ENCODE measurements at places on chromosomes 5 and 9.

DNA sequence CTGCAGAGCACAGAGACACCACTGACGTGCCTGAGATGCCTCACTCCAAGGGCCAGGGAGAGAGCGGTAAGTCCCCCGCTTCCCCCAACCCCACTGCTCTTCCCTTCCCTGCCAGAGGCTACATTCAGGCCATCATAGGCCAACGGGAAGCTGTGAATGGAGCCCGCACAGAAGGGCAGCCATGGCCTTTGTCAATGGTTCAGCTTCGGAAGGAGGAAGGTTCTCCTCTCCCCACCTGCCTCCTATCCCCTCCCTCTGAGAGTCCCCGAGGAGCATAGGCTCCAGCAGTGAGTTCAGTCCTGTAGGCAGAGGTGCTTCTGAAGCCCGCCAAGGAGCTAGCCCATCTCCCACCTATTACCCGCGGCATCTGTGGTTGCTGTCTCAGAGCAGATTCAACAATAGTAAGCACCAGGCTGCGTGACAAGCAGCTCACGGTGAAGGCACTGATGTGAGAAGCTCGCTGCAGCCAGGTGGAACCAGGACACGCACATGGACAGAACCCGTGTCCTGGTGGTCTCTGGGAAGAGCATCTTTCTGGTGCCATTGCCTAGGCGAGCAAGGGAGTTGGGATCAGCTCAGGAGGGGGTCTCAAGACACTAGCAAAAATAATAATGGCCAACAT lies 15.9 kb downstream of the QRFP start:
- DNase-seq = no peak

GRCh38 chr5:10502130-10502529 lies 60.5 kb downstream of the ROPN1L start:
- no peak for DNase-seq

- no peak for DNase-seq
Observed at GRCh38 chr5:176466245-176466871, 18.2 kb downstream of the FAF2 start.

- no peak for DNase-seq
Observed at GRCh38 chr5:61332851-61333320, 828 bp downstream of the ZSWIM6 start.

- no peak for DNase-seq
Observed at GRCh38 chr5:31469886-31470285, 62.0 kb downstream of the DROSHA start.

DNA sequence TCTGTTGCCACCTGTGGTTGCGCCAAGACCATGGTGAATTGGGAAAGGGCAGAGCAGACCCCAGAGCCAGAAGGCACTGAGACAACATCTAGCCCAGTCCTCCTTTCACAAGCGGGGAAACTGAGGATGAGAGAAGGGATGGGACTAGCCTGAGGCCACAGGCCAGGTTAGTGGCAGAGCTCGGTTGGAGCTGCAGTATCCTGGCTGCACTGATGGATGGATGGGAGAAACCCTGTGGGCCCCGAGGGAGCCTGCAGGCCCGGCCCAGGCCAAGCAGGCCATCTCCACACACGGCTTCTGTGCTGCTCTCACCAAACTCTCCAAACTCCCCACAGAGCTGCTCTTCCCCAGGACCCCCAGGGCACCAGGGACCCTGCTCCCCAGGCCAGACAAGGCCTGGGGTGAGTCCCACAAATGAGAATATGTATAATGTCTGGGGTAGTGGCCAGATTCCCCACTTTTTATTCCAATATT lies 60.2 kb downstream of the TSTD2 start:
- no peak for DNase-seq

GRCh38 chr9:130399768-130400167 lies 45.0 kb upstream of the ASS1 start:
- DNase-seq = no peak

GRCh38 chr5:126433701-126434100 lies 10.5 kb downstream of the GRAMD2B start:
- no peak for DNase-seq

- no peak for DNase-seq
Observed at GRCh38 chr5:133296624-133297023, 244.8 kb downstream of the HSPA4 start.
